Natural killer cell treated with Interleukin-12 subunit alpha and Interleukin-12 subunit beta and Interleukin-15 and Interleukin-18, amount 100 ng/mL, for 72 hours (primary cell): ENCODE measurements at places on chromosomes 16 and 17.
A peak's percentile ranks its signal among the peaks of the same experiment; 100 is the strongest.

DNA sequence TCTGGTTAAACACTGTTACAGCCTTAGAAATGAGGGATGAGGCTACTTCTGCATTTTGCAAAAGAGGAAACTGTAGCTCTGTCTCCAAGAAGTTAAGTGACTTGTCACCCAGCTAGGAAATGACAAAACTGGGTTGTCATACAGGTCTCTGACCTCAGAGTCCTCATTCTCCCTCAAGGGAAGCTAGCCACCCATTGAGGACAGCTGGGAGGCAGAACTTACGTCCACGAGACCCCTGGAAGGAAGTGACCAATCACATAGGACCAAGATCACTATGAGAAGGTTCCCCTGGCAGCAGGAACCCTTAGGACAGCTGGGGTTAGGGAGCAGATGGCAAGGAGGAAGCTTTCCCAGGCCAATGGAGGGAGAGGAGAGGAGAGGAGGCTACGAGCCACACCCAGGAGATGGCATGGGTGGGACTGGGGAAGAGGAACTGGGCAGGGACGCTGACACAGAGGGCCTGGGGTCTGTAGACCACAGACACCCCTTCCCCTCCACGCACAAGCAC is 11.2 kb downstream of the METTL22 start:
- H3K4me1 ChIP-seq = peaks cover 10% of the 10 kb centered on the region
- peak overlapping the region; percentile 59 for H3K27ac ChIP-seq
- peak overlapping the region; percentile 4 for H3K4me3 ChIP-seq
- no peaks in the 10 kb centered on the region for H3K27me3 ChIP-seq
- no peak for DNase-seq

GRCh38 chr16:72876981-72877373 is 171.0 kb downstream of the ZFHX3 start:
- peaks cover 17% of the 10 kb centered on the region for H3K4me1 ChIP-seq
- no peaks in the 10 kb centered on the region for H3K27me3 ChIP-seq
- no peaks in the 10 kb centered on the region for H3K36me3 ChIP-seq
- DNase-seq = no peak
- peak overlapping the region; percentile 26 for H3K4me3 ChIP-seq

DNA sequence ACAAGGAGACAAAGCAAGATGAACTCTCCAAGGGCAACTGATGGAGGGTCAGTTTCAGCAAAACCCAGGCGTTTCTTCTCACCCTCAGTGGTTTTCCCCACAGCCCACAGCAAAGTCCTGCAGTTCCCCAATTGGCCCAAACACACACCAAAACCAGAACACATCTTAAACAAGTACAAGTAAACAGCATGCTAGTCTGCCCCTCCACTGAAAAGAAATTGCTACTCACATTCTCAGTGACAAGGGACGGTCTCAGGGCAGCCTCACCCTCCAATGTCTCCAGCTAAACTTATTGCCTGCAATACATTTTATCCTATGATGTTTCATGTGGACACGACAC is 300.6 kb upstream of the IRX3 start:
- peaks cover 19% of the 10 kb centered on the region for H3K27me3 ChIP-seq
- no peaks in the 10 kb centered on the region for H3K36me3 ChIP-seq
- DNase-seq = no peak
- no peaks in the 10 kb centered on the region for H3K4me1 ChIP-seq
- no peak overlapping the region for H3K4me3 ChIP-seq

- no peak for DNase-seq
- peaks cover 32% of the 10 kb centered on the region for H3K27me3 ChIP-seq
- H3K36me3 ChIP-seq = no peaks in the 10 kb centered on the region
- H3K4me3 ChIP-seq = no peak overlapping the region
These were observed 26.2 kb upstream of the NUDT7 start for GRCh38 chr16:77696149-77696548.

- H3K27me3 ChIP-seq = no peaks in the 10 kb centered on the region
- H3K36me3 ChIP-seq = peaks cover 5% of the 10 kb centered on the region
- no peak overlapping the region for H3K27ac ChIP-seq
- H3K4me1 ChIP-seq = no peaks in the 10 kb centered on the region
- no peak for DNase-seq
These were observed 824.8 kb upstream of the SOX9 start for GRCh38 chr17:71296005-71296404.

DNA sequence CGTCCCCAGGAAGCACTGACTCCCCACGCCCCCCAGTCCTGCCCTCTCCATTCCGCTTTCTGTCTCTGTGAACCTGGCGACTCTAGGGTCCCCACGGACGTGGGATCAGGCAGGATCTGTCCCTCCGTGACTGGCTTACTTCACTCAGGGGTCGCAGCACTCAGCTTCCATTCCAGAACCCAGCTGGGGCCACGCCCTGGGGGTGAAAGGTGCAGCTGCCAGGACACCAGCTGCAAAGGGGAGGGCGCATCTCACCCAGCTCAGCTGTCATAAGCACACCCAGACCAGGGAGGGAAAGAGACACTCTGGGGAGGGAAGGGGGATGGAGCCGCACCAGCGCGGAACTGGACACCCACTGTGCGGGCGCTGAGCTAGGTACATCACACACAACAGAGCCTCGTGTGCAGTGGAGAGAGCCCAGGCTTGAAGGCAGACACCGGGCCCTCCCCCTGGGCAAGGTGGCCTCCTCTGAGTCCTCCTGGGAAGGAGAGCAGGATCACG is 18.5 kb upstream of the HEXD start:
- no peaks in the 10 kb centered on the region for H3K27me3 ChIP-seq
- H3K36me3 ChIP-seq = peaks cover 4% of the 10 kb centered on the region
- no peak overlapping the region for H3K27ac ChIP-seq
- no peak overlapping the region for H3K4me3 ChIP-seq

DNA sequence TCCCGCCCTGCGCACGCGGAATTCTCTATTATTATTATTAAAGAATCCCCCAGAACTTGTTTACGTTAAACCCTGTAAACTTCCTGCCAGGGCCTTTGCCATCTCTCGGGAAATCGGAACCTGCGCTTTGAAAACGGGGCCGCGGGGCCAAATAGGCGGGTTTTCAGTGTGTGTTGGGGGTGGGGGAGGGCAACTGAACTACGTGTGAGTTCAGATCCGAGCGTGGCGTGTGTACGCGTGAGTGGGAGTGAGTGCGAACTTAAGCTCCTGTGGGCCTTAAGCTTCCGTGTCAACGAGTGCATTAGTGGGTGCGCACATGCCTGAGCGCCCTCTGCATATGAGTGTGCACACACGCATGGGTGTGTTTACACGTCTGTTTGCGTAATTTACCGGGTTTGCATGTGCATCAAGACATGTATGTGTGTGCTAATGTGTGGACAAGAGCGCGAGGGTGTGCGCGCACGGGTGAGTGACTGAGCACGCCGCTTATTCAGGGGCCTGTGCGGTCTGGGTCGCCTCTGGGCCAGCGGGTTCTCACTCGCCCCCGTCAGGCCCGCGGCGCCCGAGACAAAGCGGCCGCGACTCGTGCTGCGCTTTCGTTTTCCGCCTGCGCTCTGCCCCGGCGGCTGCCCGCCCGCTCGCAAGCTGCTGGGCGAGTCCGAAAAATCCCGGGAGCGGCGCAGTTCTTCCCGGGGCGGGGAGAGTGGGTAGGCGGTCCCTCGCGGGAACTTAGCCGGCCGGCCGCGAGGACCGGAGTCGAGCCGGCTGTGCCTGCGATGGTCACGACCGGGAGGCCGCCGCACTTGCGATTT is 1.2 kb upstream of the FOXF1 start:
- H3K36me3 ChIP-seq = no peaks in the 10 kb centered on the region
- peak overlapping the region; percentile 86 for H3K4me3 ChIP-seq
- DNase-seq = no peak
- H3K27me3 ChIP-seq = peaks cover 59% of the 10 kb centered on the region
- H3K4me1 ChIP-seq = peaks cover 20% of the 10 kb centered on the region

GRCh38 chr16:28548306-28548802 is 5.4 kb upstream of the SGF29 start:
- H3K27me3 ChIP-seq = no peaks in the 10 kb centered on the region
- DNase-seq = no peak
- peaks cover 4% of the 10 kb centered on the region for H3K4me1 ChIP-seq
- H3K4me3 ChIP-seq = no peak overlapping the region
- no peak overlapping the region for H3K27ac ChIP-seq

- no peaks in the 10 kb centered on the region for H3K27me3 ChIP-seq
- H3K36me3 ChIP-seq = peaks cover 11% of the 10 kb centered on the region
- H3K4me3 ChIP-seq = no peak overlapping the region
- H3K4me1 ChIP-seq = no peaks in the 10 kb centered on the region
These were observed 87.5 kb upstream of the HLF start for GRCh38 chr17:55177159-55177854.

- peaks cover 27% of the 10 kb centered on the region for H3K4me1 ChIP-seq
- peak overlapping the region; percentile 93 for H3K4me3 ChIP-seq
- no peak for DNase-seq
- peak overlapping the region; percentile 84 for H3K27ac ChIP-seq
- H3K27me3 ChIP-seq = no peaks in the 10 kb centered on the region
- H3K36me3 ChIP-seq = peaks cover 4% of the 10 kb centered on the region
These were observed 1.2 kb downstream of the BRIP1 start for GRCh38 chr17:61862105-61862574.

DNA sequence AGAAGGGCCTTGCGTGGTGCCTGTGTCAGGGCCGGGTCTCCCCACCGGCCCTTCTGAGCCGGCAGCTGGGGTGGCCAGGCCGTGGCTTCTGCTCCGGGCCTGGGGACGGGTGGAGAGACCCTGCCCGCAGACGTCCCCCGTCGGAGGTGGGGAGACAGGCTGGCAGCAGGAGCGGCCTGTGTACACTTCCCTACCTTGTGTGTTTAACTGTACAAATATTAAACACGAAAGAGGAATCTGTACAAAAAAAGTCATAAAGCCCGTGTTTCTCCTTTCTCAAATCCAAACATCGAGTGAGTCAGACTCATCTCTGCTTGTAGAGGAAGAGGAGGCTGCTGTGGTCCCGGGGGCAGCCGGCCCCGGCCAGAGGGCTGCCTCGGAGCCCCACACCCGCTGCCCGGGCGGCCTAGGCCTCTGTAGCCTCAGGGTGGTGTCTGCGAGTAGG is 2.0 kb downstream of the CACNA1H start:
- H3K4me1 ChIP-seq = no peaks in the 10 kb centered on the region
- H3K27ac ChIP-seq = no peak overlapping the region
- DNase-seq = no peak

- H3K27me3 ChIP-seq = no peaks in the 10 kb centered on the region
- no peak overlapping the region for H3K4me3 ChIP-seq
- H3K36me3 ChIP-seq = no peaks in the 10 kb centered on the region
- peak; percentile 44 for DNase-seq
These were observed 223.7 kb downstream of the ZNF423 start for GRCh38 chr16:49632086-49632794.

DNA sequence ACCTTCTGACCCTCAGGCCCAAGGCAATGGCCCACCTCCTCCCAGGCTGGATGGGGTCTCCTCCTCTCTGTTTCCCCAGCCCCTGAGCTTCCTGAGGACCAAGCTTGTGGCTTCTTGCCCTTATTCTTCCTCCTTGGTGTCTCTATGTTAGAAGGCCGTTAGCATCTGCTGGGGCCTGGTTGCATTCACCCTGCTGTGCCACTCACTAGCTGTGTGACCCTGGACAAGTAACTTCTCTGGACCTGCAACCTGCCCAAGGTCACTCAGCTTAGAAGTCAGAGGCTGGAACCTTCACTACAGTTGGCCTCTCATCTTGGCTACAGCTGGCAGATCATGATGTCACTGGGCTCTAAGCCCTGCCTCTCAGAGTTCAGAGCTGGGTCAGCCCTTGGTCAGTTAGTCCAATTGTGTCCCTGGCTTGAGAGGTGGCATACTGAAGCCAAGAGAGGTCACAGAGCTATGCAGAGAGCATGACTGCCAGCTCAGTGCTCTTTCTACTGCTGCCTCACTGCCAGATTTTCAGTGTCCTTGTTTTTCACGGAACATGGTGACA is 3.0 kb downstream of the MT2A start:
- H3K27me3 ChIP-seq = no peaks in the 10 kb centered on the region
- peaks cover 4% of the 10 kb centered on the region for H3K36me3 ChIP-seq
- peaks cover 65% of the 10 kb centered on the region for H3K4me1 ChIP-seq
